Left lobe of liver (tissue), 2 donors: ENCODE measurements at places on chromosomes 4 and X. TPM values are rescaled to one million over a fixed set of nuclear protein-coding genes. Genes with fewer than 3 reads are reported as not detected.

GRCh38 chrX:9656277-9656676, 109.4 kb downstream of the GPR143 start:
- DNase-seq, result no peak

JAKMIP1 gene
- not detected for total RNA-seq

GRCh38 chr4:139655116-139655515, 10.5 kb upstream of the MGST2 start:
- DNase-seq, result no peak

DNA sequence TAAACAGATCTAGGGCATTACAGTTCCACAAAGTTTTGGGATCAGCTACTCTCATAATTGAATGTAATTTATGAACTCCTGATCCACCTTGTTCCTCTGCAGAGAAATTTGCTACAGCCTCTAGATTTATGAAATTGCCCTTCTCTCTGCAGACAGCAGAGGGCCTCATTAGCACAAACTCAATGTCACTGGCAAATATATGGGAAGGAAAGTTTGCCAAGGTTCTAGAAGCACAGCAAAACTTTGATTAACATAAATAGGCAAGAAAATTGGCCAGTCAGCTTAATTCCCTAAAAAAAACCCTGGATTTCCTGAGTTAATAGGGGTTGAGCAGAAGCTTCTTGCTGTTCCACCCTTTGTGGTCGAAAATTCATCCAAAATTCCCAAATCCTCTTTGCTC, 31.5 kb downstream of the PRPS1 start:
- DNase-seq, result no peak

MAGEA2 gene
- not detected for total RNA-seq

DNA sequence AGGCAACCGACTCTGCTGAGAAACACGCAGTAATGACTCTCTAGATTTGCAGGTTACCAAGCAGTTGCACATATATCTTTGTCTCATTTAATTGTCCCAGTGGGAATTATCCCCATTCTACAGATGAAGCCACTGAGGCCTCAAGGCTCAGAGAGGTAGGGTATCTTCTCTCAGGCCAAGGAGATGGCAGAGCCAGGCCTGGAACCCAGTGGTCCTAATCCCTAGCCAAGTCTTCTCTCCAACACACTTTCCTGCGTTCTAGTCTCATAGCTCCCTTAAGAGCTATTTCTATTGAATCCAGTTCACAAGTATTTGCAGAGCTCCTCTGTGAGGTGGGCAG, 181.3 kb upstream of the BCOR start:
- no peak for DNase-seq

GRCh38 chrX:15143825-15144121, 126.1 kb downstream of the ASB9 start:
- no peak for DNase-seq
